ENCODE measurements at places on chromosomes 2 and 18.

DNA sequence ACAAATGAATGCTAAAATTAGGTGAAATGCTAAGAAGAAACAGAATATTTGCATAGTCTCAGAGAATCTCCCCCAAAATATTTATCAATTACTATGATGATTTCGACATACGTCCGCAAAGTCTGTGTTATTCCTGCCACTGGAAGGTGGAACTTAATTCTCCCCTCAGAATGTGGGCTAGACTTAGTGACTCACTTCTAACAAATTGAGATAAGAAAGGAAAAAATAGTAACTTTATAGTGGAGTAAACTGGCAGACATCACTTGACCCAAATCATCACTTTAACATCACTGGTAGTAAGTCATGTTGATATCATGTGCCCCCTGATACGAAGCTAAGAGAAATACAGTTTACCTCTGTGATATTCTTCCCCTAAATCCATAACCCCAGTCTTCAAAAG is 23.5 kb downstream of the HADHB start:
- DNase-seq = no peak

- no peak for DNase-seq
Observed at GRCh38 chr2:221724631-221725203, 152.6 kb upstream of the EPHA4 start.

DNA sequence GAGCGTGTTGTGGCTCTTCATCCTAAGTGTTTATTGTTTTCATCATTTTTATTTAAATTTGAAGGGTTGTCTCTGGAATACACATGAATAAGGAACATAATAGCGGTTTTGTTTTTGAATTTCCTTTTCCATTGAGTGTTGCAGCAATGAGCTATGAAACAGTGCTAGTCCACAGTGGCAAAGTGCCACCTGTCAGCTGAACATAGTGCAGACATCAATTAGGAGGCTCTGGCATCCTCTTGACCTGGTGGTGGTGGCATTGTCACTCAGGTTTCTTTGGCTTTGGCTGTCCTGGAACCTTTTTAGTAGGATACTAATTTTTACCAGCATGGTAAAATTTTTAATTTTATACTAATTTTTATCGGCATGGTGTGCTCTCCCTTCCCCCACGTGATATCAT is 63.2 kb downstream of the UGGT1 start:
- DNase-seq = no peak

DNA sequence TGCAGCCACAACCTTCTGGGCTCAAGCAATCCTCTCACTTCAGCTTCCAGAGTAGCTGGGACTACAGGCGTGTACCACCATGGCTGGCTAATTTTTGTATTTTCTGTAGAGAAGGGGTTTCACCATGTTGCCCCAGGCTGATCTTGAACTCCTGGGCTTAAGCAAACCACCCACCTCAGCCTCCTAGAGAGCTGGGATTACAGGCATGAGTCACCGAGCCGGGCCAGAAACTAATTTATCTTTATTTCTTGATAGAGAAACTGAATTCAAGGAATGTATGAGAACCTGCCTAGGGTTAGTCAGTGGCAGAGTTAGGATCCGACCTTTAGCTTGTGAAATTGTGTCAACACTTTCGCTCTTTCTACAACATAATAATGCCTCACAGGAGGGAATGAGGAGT is 19.3 kb upstream of the ITGAV start:
- no peak for DNase-seq

GRCh38 chr2:134231301-134231964 is 22.4 kb upstream of the MGAT5 start:
- no peak for DNase-seq

DNA sequence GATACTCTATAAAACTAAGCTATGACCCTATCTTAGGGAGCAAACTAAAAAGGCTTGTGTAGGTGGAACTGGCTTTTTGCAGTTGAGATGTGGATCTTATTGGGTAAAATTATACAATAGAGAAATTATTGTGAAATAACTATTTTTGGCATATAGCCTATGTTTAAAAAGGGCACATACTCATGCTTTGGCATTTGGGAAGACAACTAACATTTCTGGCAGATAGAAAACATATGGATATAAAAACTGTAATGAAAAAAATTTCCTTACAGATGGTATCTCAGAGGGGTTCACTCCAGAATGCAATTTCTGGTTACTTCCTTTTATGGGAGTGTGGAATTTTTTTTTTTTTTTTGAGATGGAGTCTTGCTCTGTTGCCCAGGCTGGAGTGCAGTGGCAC is 120.1 kb upstream of the CCDC195 start:
- DNase-seq = no peak

DNA sequence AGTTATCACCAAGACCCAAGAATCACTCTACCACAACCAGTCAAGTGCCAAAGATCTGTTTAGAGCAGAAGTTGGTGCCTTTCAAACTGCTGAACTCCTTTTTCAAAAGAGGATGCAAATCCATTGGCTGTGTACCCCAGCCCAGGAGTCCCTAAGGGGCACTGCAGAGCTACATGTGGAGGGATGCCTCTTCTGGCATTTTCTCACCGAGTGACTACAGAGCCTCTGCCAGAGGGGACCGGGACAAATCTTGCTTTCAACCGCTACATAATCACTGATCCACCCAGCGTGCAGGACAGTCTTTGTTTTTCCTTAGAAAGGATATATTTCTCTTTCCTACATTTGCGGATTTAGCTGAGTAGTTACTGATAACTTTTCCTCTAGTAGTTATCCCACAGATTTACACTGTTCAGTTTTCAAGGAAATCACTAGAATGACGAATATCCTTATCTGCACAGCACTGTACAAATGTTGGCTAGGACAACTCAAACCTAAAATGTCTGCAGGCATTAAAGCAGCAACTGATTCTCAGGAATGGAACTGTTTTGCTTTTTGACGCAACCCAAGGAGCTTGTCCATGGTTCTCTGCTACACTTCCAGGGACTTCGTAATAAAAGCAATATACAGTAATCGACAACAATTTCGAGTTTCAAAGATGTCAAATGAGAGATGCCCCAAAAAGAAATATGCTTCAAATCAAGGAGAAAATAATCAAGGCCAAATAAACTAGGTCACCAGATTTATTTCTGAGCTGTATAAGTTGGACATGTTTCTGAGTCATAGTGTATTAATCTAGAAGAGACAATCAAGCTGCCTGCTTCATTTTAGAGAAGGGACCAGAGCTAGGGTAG is 24.1 kb downstream of the EPB41L3 start:
- no peak for DNase-seq

DNA sequence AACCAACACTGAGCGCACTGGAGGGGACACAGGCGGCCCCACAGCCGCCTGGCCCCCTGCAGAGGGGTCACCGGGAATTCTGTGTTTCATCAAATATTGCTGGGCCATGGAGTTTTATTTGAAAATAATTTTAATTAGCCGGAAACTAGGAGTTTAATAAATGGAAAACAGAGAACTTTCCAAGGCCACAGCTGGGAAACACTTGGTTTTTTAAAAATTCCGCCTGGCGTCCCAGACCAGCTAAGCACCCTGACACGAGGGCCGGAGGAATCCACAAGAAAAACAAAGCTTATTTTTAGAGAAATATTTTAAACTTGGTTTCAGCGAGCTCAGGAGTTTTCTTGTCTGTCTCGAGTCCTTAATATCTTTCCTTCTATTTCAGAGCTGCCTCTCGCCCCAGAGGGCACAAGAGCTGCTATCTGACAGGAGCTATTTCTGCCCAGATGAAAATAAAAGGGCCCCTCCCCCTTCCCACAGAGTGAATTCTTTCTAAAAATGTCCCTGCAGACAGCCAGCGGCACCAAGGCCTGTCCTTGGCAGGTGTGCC is 8.2 kb downstream of the ZFP36L2 start:
- no peak for DNase-seq

GRCh38 chr18:79484661-79485621 is 89.2 kb downstream of the NFATC1 start:
- no peak for DNase-seq

DNA sequence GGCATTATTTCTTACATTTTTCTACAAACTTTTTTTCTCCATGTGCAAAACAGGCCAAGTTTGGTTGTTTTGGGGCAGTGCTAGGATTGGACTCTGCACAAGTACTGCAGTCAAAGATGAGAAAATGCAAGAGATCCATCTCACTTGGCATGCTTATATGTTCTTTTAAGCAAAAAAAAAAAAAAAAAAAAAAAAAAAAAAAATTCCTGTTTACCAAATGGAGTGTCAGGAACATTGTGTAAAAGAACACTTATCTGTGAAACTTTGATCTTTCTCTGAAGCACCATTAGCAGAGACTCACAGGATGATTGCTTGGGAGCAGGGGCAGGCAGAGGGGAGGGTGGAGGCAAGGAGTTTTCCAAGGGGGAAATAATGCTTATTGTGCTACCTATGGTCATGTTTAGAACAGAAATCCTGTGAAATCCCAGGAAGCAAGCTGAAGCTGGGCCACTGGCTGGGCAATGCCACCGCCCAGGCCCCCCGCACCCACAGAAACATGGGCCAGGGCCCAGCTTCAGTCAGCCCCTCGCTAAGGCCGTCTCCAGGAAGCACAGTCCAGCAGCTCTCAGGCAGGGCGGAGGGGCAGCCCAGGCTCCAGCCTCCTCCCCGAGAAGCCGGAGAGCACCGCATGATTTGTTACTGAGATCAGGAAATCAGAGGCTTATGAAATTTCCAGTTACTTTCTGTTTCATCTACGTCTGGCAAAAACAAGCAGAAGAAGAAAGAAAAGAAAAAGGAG is 229.4 kb downstream of the ZNF516 start:
- DNase-seq = no peak

GRCh38 chr2:239630618-239631286 is 229.9 kb upstream of the HDAC4 start:
- DNase-seq = no peak

Measured in NCI-H1930 (cell line).